ENCODE measurements at places on chromosomes 5 and 9. TPM values are rescaled to one million over a fixed set of nuclear protein-coding genes. Genes with fewer than 3 reads are reported as not detected.
A peak's percentile ranks its signal among the peaks of the same experiment; 100 is the strongest.

The ITGA2 gene
- 9.5 TPM for total RNA-seq

The CDKN2B-AS1 gene
- total RNA-seq = 1.00 TPM

The SGCD gene
- 1.5 TPM for total RNA-seq

DNA sequence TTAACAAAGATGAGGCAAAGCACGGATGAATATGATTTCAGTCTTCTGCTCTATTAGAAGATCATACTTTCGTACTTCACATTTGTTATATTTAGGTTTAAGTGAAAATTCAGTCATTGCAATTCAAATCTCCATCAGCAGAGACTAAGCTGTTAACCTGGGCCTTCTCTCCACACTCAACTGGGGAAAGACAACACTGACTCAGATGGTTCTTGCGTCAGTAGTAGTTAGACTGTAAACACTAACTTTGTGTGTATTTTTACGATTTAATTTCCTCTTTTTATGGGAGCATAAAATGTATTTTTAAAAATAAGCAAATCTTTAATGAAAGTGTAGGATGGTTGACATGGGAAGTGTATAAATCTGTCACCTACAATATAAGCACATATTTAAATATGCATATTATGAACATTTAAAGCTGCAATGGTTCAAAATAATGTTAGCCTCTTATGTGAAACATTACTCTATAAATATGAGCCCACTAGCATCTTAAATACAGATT is 42.7 kb upstream of the ZNF608 start:
- H3K27ac ChIP-seq = peak overlapping the region; percentile 11
- H3K4me3 ChIP-seq = no peak overlapping the region
- no peaks in the 10 kb centered on the region for H3K27me3 ChIP-seq

- peak; percentile 55 for DNase-seq
- H3K27me3 ChIP-seq = no peaks in the 10 kb centered on the region
- peak overlapping the region; percentile 85 for H3K27ac ChIP-seq
- H3K36me3 ChIP-seq = no peaks in the 10 kb centered on the region
- H3K4me3 ChIP-seq = no peak overlapping the region
These were observed 68.8 kb upstream of the ABL1 start for GRCh38 chr9:130766021-130766926.

- DNase-seq = no peak
- H3K4me3 ChIP-seq = no peak overlapping the region
- no peak overlapping the region for H3K27ac ChIP-seq
These were observed 286.0 kb downstream of the CYLC2 start for GRCh38 chr9:103281126-103281525.

DNA sequence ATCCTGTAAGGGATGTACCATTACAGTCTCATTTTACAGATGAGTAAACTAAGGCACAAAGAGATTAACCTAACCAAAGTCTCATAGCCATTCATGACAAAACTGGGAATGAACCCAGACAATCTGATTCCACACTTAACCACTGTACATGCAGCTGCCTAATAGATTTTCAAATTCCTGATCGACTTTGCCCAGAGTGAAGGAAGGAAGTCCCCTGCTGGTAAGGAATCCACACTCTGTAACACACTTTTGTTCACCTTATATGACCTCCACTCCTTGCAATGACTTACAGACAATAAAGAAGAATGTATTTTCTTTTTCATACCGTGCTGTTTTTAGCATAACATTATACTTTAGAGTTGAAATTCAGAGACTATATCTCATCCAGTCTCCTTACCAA is 31.3 kb upstream of the PLPP6 start:
- H3K27ac ChIP-seq = no peak overlapping the region
- no peaks in the 10 kb centered on the region for H3K36me3 ChIP-seq
- no peaks in the 10 kb centered on the region for H3K4me1 ChIP-seq
- no peaks in the 10 kb centered on the region for H3K27me3 ChIP-seq
- no peak for DNase-seq

- H3K27ac ChIP-seq = peak overlapping the region; percentile 99
- peaks cover 81% of the 10 kb centered on the region for H3K4me1 ChIP-seq
- no peaks in the 10 kb centered on the region for H3K36me3 ChIP-seq
- no peaks in the 10 kb centered on the region for H3K27me3 ChIP-seq
- H3K4me3 ChIP-seq = no peak overlapping the region
These were observed 32.1 kb downstream of the PTPA start for GRCh38 chr9:129143031-129143927.

DNA sequence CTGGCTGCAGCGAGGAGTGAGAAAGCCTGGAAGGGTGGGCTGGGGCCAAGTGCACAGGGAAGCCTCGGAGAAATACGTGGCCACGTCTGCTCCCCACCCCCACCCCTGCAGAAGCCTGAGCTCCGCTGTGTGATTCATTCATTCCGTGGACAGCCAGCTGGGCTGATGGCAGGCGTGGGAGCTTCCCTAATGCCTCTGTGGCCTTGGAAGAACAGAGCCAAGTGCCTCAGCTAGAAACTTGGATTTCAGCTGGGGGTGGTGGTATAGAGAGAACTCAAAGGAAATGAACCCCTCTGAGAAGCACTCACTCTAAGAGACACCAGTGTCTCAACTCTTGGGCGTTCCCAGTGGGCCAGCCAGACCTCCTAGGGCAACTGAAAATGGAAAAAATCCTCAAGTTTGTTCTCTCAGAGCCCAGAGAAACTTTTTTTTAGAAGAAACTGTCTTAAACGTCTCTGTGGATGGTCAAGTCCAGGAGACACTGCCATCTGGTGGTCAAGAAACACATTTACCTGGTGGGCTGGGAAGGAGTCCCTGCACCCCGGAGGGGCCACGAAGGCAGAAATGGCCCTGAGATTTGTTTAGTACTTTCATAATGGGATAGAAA is 18.0 kb downstream of the ATOX1 start:
- no peaks in the 10 kb centered on the region for H3K36me3 ChIP-seq
- DNase-seq = peak; percentile 40
- H3K27me3 ChIP-seq = no peaks in the 10 kb centered on the region
- no peak overlapping the region for H3K4me3 ChIP-seq
- peak overlapping the region; percentile 52 for H3K27ac ChIP-seq

DNA sequence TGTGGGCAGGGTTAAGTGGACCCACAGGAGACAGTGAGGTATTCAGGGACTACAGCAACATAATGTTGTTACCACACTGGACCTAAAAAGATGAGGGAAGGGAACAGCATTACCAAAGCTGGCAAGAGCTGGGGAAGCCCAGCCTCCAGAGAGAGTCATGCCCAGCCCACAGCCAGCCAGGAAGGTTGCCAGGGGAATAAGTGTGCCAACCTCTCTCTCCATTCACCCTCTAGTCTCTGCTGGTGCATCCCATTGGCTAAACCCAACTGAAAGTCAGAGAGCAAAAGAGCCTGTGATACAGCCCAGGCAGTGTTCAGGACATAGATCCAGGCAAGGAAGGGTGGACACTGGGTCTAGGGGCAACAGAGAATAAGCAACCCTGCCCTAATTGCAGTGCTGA is 35.8 kb upstream of the AFAP1L1 start:
- no peaks in the 10 kb centered on the region for H3K36me3 ChIP-seq
- no peaks in the 10 kb centered on the region for H3K4me1 ChIP-seq
- DNase-seq = no peak
- H3K4me3 ChIP-seq = no peak overlapping the region
- no peak overlapping the region for H3K27ac ChIP-seq

DNA sequence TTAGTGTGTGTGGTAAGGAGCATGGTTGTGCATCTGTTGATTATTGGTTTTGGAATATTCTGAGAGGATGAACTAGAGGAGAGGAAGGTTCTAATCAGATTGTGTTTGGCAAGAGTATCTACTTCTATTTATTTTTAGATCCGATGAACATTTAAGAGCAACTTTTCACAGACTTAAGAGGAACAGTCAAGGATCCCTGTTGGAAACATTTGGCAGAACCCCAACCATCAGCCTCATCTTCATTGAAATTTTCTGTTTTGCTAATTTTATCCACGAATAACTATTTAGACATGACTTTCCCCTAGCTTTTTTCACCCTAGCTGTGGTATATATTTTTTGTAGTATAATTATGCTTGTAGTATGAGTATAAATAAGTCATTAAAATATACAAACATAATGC is 868.5 kb downstream of the MAT2B start:
- no peaks in the 10 kb centered on the region for H3K36me3 ChIP-seq
- no peak overlapping the region for H3K4me3 ChIP-seq
- no peak for DNase-seq
- H3K27me3 ChIP-seq = no peaks in the 10 kb centered on the region
- no peaks in the 10 kb centered on the region for H3K4me1 ChIP-seq

GRCh38 chr5:175614223-175614815 is 43.6 kb upstream of the HRH2 start:
- no peak for DNase-seq
- no peaks in the 10 kb centered on the region for H3K27me3 ChIP-seq
- H3K36me3 ChIP-seq = no peaks in the 10 kb centered on the region

DNA sequence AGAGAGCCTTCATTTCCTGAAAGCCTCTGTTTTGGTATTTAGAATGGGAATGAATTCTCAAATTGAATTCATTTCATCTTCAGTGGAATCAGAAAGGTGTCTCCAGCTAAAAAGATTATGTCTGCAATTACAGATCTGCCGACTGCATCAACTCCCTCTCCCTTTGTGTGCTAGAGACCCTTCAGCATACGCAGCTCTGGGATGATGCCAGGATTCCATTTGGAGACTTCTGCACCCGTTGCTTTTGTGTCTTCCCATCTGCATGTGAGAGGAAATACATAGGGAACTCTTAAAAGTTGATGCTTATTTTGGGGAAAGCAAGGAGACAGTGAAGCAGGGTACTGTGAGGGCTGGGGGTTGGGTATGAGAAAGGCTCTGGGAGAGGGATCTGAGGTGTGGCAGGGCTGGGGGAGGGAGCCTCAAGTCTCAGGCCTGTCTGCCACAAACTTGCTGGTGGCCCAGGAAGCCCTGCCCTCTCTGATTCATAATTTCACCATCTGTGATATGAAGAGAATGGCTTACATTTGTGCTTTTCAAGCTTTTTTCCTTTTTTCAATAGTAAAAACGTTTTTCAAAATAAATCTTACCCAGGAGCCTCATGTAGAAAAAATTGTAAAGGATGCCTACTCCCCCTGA is 89.7 kb upstream of the SAP30L start:
- H3K36me3 ChIP-seq = no peaks in the 10 kb centered on the region
- no peaks in the 10 kb centered on the region for H3K27me3 ChIP-seq
- H3K4me1 ChIP-seq = no peaks in the 10 kb centered on the region
- H3K4me3 ChIP-seq = no peak overlapping the region
- DNase-seq = no peak
- H3K27ac ChIP-seq = no peak overlapping the region

DNA sequence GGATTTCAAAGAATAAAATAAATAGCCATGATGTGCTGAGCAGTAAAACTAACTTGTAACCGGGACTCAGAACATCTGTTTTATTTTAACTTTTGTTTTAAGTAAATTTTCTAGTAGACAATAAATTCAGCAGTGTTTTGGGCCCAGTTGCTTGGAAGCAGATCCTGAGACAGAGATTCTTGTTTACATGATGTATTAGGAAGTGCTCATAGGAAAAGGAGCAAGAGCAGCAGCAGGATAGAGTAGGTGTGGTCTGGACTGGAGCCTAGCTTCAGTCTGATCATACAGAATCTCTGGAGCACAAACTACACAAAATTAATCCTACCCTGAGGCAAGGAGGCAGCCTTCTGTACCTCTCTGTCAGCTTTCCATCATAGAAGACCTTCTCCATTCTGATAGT is 139.2 kb upstream of the CCNH start:
- no peak overlapping the region for H3K27ac ChIP-seq
- no peaks in the 10 kb centered on the region for H3K36me3 ChIP-seq
- no peaks in the 10 kb centered on the region for H3K4me1 ChIP-seq
- no peak for DNase-seq

- H3K27ac ChIP-seq = peak overlapping the region; percentile 97
- DNase-seq = no peak
- no peaks in the 10 kb centered on the region for H3K36me3 ChIP-seq
- H3K27me3 ChIP-seq = no peaks in the 10 kb centered on the region
- peaks cover 25% of the 10 kb centered on the region for H3K4me1 ChIP-seq
These were observed 719 bp upstream of the ISCA1 start for GRCh38 chr9:86282979-86283535.

GRCh38 chr5:756865-757345 is 27.6 kb downstream of the ZDHHC11B start:
- H3K27me3 ChIP-seq = no peaks in the 10 kb centered on the region
- H3K27ac ChIP-seq = peak overlapping the region; percentile 59
- H3K36me3 ChIP-seq = no peaks in the 10 kb centered on the region
- DNase-seq = peak; percentile 49

DNA sequence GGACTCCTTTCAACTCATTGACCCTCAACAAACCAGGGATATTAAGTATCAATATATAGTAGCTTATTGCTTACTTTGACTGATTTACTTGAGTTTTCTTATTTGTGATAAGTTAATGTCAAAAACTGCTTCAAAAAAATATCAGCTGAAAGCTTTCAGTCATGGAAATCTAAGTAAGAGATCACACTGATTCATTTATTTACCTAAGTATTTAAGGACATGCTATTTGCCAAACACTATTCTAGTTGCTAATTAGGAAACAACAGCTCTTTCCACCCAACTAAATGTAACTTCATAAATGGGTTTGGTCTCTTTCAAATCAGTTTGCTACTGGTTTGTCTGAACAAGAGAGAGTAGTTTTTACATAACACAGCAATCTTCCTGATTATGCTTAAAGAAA is 48.2 kb downstream of the CHD1 start:
- DNase-seq = no peak
- H3K27me3 ChIP-seq = no peaks in the 10 kb centered on the region
- H3K27ac ChIP-seq = no peak overlapping the region
- no peaks in the 10 kb centered on the region for H3K4me1 ChIP-seq
- no peak overlapping the region for H3K4me3 ChIP-seq

DNA sequence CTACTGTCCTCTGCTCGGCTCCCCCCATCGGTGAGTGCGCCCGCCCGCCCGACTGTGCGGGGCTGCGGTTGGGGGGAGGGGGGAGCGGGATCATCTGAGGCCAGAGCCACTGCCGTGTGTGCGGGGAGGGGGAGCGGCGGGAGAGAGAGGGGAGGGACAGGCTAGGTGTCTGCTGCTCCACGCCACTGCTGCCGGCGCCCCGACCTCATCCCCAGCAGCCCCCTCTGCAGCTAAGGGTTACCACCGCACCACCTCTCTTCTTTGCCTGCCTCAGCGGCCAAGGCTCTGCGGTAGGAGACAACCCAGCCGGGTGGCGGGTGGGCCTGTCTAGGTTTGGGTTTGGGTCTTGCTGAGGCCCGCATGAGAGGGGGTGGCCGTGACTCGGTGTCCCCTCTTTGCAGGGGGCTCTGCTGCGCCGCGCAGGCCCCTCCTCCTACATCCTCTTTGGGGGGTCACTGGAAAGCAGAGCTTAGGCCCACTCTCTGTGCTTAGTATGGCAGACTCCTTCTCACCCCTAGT is 670 bp upstream of the PURA start:
- H3K27me3 ChIP-seq = peaks cover 5% of the 10 kb centered on the region
- peaks cover 61% of the 10 kb centered on the region for H3K4me1 ChIP-seq
- DNase-seq = peak; percentile 21
- H3K36me3 ChIP-seq = no peaks in the 10 kb centered on the region
- peak overlapping the region; percentile 78 for H3K4me3 ChIP-seq
- peak overlapping the region; percentile 98 for H3K27ac ChIP-seq

DNA sequence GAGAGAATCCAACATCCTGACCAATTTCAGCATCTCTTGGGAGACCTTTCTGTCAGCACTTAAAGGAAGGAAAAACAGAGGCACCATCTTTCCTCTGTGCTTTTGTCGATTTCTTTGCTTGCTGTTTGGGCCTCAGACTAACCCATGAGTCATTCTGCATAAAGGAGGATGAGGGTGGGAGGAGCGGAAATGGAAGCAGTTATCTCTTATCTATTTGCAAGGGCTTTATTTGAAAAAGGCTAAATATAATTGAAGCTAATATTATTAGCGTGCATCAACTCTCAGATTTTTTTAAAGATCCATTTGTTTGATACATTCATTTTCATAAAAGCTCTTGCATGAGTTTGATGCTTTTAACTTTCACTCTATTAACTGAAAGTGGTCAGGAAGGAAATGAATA is 72.9 kb downstream of the ZNF622 start:
- H3K27ac ChIP-seq = no peak overlapping the region
- no peaks in the 10 kb centered on the region for H3K36me3 ChIP-seq
- no peaks in the 10 kb centered on the region for H3K4me1 ChIP-seq
- DNase-seq = no peak
